Activated CD4-positive, alpha-beta memory T cell treated with anti-CD3 and anti-CD28 coated beads, Interleukin-2, amount 10 ng/mL, durations not matched to agents 7 days and 5 days (primary cell): ENCODE measurements at places on chromosomes 12 and 14.

DNA sequence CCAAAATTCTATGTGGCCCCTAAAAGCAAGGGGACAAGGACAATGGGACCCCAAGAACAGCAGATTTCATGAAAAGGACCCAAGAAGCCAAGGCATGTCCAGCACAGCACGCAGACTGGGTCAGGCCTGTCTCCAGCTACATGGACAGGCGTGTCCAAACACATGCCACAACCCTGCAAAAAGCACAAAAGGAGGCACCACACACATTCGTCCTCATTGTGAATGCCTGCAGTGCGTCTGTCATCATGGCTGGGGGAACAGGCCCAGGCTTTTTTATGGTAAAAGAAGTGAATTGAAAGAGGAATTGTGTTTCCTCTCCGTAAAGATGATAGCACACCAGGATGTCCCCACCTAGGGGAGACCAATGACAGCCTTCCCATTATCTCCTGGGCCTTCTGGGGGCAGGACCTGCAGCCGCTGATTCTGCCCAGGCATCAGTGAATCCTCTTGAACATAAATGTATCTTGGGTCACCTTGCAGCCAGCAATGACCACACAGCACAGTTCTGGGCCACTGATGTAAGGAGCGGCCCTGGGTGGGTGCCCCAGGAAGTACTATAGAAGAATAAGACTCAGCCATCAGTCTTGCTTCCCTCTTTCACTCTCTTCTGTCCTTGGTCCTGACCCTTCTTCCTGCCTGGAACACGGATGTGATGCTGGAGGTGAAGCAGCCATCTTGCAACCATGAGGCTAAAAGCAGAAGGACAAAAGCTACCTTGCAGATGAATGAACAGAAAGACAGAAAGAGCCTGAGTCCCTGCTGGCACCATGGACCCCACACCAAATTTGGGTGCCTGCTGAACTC is 29.8 kb upstream of the C14orf180 start:
- DNase-seq: no peak

DNA sequence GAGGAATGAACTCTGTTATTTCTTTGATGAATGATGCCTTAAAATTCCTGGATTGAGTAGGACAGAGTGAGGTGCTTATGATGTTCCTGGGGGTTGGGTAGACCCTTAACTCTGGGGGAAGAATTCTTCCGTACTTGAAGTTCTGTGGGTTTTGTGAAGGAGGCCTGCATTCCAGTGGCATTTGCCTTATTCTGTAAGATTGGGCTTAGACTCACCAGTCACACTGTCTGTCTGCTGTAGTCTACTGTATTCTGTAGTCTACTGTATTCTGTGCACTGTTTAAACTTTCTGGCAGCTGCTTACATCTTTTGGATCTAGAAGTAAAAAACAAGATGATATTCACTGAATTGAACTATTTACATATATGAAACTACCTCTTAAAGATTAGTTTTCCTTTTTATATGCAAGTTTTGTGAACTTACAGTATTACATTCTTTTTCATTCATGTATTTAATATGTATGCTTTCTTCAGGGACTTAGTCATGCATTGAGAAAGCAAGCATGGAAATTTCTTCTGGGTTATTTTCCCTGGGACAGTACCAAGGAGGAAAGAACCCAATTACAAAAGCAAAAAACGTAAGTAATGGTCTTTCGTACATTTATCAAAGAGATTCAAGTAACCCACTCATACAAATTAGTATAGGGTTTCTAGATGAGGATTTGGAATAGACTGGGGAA is 42.3 kb upstream of the TPH2 start:
- DNase-seq: no peak

DNA sequence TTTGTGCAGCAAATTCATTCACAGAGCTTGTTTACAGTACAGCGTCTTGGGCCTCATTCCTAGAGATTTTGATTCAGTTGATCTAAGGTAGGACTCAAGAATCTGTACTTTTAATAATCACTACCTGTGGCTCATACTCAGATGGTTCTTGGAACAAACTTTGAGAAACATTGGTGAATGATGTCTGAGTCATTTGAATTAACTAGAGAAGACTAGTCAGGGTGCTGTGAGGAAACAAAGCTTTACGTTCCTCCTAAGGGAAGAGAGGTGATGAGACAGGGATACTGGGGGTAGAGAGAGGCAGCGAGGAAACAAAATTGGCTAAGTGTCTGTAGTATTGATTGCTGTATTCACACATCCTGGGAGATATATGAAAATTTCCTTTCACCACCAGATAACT is 109.4 kb downstream of the SLC15A5 start:
- no peak for DNase-seq

DNA sequence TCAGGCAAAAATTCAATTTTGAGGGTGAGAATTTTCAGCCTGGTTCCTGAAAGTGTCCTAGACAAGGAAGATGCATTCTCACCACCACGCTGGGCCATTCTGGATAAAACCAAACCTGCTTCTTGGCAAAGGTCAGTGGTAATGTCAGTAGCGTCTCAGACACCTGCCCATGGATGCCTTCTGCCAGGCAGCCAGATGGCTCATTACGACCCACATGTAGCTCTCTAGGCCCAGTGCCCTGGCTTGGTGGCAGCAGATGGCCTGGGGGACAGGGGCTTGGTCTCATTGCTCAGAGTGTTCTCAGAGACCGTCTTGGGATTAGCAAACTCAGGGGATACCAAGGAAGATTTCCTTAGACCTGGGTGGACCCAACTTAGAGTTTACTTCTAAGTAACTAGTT is 105.1 kb downstream of the ARF6 start:
- DNase-seq: no peak

- no peak for DNase-seq
These were observed 177.3 kb upstream of the DDHD1 start for GRCh38 chr14:53330441-53330840.

- DNase-seq: no peak
These were observed 33.3 kb downstream of the TULP3 start for GRCh38 chr12:2924019-2924418.

DNA sequence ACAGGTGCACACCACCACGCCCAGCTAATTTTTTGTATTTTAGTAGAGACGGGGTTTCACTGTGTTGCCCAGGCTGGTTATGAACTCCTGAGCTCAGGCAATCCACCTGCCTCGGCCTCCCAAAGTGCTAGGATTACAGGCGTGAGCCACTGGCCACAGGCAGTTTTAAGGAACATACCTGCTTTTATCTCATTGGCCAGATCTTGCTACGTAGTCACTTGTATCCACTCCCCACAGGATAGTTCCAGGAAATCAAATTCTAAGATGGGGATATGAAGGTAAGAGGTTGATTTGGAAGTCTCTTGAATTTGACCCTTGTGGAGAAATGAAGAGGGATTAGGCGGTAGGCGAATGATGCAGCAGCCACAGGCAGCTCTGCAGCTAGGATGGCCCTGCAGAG is 8.8 kb upstream of the PLEKHG6 start:
- DNase-seq: no peak

GRCh38 chr14:57287745-57288144 is 19.0 kb downstream of the AP5M1 start:
- no peak for DNase-seq

- no peak for DNase-seq
These were observed 25.0 kb downstream of the YAF2 start for GRCh38 chr12:42213023-42213422.

DNA sequence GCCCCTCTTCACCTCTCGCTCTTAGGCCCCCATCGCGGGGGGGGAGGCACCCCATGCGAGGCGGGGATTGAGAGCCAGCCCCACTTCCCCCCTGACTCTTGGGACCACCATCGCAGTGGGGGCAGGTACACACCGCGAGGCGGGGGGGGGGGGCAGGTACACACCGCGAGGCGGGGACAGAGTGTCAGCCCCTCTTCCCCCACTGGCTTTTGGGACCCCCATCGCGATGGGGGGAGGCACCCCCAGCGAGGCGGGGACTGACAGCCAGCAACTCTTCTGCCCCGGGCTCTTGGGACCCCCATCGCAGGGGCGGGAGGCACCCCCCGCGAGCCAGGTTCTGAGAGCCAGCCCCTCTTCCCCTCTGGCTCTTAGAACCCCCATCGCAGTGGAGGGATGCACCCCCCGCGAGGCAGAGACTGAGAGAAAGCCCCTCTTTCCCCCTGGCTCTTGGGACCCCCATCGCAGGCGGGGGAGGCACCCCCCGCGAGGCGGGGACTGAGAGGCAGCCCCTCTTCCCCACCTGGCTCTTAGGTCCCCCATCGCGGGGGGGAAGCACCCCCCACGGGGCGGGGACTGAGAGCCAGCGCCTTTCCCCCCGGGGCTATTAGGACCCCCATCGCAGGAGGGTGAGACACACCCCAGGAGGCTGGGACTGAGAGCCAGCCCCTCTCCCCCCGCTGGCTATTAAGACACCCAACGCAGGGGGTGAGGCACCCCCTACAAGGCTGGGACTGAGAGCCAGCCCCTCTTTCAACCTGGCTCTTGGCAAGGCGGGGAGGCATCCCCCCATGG is 196.5 kb upstream of the PZP start:
- no peak for DNase-seq

GRCh38 chr12:32478858-32479725 is 79.7 kb downstream of the FGD4 start:
- no peak for DNase-seq

DNA sequence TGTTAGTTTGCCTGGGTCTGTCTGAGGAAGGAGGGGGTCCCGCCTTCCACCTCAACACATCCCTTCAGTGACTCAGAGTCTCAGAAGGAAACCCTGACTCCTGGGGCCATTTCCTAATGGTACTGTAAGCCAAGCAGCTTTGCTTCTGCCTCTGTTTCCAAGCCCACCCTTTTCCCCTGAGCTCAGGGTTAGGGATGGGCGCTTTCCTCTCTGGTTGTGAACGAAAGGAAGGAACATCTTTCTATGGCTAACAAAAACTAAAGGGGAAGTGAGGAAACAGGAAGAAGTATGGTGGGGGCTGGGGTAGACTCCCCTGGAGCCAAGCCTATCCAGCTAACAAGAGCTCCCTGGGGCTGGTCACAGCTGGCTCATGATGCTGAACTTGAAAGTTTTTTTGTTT is 11.6 kb upstream of the UNC119B start:
- no peak for DNase-seq

DNA sequence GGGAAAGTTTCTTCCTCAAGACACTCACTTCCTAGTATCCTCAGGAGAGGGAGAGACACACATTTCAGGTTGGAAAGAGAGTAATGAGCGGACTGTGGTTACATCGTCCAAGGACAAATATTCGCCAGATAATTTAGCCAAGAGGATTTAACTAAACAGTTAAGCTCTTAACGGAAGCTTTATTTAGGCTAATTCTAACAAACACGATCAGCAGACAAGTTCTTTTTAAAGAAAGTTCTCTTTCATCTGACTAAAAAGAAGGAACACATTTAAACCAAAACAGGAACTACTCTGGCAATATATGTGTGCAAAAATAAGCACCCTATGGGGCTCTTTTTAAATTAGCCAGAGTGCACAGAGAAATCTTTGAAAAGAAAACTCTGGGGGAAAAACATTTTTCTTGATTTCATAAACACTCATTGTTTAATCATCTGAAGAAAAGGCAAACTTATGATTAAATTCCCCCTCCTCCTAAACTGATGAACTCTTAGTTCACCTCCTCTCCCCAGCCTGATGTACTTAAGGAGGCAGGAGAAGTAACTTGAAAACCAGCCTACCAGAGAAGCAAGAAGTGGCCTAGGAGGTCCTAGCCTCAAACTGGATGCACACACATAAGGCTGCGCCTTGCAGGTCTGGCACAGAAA is 13.3 kb upstream of the BTG1 start:
- no peak for DNase-seq
